ENCODE measurements at places on chromosomes 11 and 22.

- no peak overlapping the region for H3K4me3 ChIP-seq
- no peak for DNase-seq
- H3K36me3 ChIP-seq, result peaks cover 24% of the 10 kb centered on the region
- no peaks in the 10 kb centered on the region for H3K27me3 ChIP-seq
- H3K27ac ChIP-seq, result no peak overlapping the region
Observed at GRCh38 chr11:64324692-64325469, 7.0 kb downstream of the PRDX5 start.

- H3K4me3 ChIP-seq, result peak overlapping the region; percentile 82
- H3K4me1 ChIP-seq, result peaks cover 36% of the 10 kb centered on the region
- H3K36me3 ChIP-seq, result no peaks in the 10 kb centered on the region
- DNase-seq, result no peak
- H3K27ac ChIP-seq, result peak overlapping the region; percentile 19
Observed at GRCh38 chr11:69529001-69529400, 47.5 kb downstream of the LINC01488 start.

GRCh38 chr11:106497321-106497720, 419.9 kb downstream of the AASDHPPT start:
- no peaks in the 10 kb centered on the region for H3K4me1 ChIP-seq
- no peak overlapping the region for H3K27ac ChIP-seq
- no peak for DNase-seq
- no peak overlapping the region for H3K4me3 ChIP-seq

DNA sequence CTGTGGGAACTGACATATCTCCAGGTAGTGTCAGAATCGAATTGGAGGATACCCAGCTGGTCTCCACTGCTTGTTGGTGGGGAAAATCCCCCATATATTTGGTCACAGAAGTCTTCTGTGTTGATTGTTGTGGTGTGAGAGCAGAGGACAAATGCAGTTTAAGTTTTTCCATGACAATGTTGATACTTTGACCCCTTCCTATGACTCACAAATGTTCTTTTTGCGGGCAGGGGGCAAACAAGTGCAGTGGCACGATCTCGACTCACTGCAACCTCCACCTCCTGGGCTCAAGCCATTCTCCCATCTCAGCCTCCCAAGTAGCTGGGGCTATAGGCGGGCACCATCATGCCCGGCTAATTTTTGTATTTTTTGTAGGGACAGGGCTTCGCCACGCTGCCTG, 7.4 kb upstream of the PATL1 start:
- peaks cover 5% of the 10 kb centered on the region for H3K27me3 ChIP-seq
- no peak overlapping the region for H3K4me3 ChIP-seq
- no peaks in the 10 kb centered on the region for H3K36me3 ChIP-seq
- H3K4me1 ChIP-seq, result no peaks in the 10 kb centered on the region

DNA sequence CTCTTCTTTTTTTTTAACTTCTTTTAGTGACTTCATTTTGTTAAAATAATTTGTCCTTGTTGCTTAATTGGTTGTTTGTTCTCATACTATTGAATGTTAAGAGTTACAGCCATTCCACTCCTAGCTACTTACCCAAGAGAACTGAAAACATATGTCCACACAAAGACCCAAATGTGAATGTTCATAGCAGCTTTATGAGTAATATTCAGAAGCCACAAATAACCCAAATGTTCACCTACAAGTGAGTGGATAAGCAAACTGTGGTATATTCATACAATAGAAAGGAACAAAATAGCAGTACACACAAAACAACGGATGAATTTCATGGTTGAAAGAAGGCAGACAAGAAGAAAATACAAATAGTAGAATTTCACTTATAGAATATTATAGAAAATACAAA, 1.4 kb upstream of the OR4D11 start:
- no peak overlapping the region for H3K27ac ChIP-seq
- DNase-seq, result no peak
- no peaks in the 10 kb centered on the region for H3K27me3 ChIP-seq
- no peaks in the 10 kb centered on the region for H3K36me3 ChIP-seq

DNA sequence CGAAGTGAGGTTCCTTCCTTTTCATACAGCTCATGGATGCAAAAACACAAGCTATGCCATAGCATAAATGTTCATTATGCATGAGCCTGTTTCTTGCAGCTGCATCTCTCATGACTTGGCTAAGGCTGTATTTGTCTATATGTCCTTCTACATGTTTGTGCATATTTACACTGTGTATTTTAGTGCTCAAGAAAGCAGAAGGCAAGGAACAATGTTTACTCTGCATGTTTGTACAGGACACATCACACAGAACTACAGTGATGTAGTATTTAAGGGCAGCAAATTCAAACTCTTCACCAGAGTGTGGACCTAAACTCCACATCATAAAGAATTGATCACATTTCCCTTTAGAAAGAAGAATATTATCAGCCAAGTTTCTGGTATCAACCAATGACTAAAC, 170.3 kb downstream of the CADM1 start:
- no peaks in the 10 kb centered on the region for H3K4me1 ChIP-seq
- no peak overlapping the region for H3K27ac ChIP-seq
- no peak overlapping the region for H3K4me3 ChIP-seq

GRCh38 chr11:66317723-66318599, 1.1 kb upstream of the CD248 start:
- H3K4me3 ChIP-seq, result peak overlapping the region; percentile 88
- peak; percentile 77 for DNase-seq
- no peaks in the 10 kb centered on the region for H3K27me3 ChIP-seq
- H3K4me1 ChIP-seq, result peaks cover 39% of the 10 kb centered on the region
- no peaks in the 10 kb centered on the region for H3K36me3 ChIP-seq
- H3K27ac ChIP-seq, result peak overlapping the region; percentile 98

- no peaks in the 10 kb centered on the region for H3K27me3 ChIP-seq
- peaks cover 21% of the 10 kb centered on the region for H3K4me1 ChIP-seq
- H3K27ac ChIP-seq, result peak overlapping the region; percentile 24
Observed at GRCh38 chr11:116901964-116902688, 64.7 kb upstream of the APOA1 start.

DNA sequence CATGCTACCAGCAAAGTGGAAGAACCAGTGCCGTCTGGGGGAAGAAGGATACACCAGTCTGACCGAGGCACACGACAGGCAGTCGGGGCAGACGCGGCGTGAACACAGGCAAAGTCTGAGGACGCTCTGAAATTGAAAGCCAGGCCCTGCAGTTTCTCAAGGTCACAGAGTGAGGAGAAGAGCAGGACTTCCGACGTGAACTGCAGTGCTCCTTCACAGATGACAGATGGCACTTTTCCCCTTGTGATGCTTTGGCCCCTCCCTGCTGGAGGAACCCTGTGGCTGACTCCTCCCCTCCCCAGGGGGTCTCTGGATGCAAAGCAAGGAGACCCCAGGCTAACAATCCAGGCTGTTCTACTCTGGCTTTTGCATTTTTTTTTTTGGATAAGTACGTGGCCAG, 19.6 kb upstream of the JAM3 start:
- no peaks in the 10 kb centered on the region for H3K4me1 ChIP-seq
- peaks cover 59% of the 10 kb centered on the region for H3K27me3 ChIP-seq
- no peak overlapping the region for H3K4me3 ChIP-seq
- H3K36me3 ChIP-seq, result no peaks in the 10 kb centered on the region
- no peak overlapping the region for H3K27ac ChIP-seq

DNA sequence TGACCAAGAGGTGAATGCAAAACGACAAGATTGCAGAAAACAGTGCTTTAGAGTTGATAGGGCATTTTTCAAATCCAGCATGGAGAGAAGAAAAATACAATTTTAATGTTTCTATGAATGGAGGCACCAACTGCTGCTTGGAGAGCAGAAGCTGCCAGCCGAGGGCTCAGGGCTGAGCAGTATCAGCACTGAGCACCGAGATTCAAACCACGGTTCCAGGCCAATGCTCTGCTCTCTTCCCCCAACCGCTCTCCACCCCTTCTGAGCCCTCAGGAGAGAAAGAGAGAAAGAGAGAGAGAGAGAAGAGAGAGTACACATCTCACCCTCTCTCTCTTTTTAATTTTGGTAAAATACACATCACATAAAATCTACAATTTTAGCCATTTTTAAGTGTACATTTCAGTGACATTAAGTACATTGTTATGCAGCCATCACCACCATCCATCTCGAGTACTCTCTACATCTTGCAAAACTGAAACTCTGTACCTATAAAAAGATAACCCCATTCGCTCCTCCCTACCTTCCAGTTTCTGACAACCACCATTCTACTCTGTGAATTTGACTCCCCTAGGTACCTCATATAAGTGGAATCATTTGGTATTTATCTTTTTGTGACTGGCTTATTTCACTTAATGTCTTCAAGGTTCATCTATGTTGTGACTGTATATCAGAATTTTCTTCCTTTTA, 333.3 kb downstream of the MIAT start:
- H3K27me3 ChIP-seq, result peaks cover 7% of the 10 kb centered on the region
- peaks cover 4% of the 10 kb centered on the region for H3K4me1 ChIP-seq
- no peak overlapping the region for H3K27ac ChIP-seq
- no peak for DNase-seq
- H3K4me3 ChIP-seq, result no peak overlapping the region
- H3K36me3 ChIP-seq, result no peaks in the 10 kb centered on the region

DNA sequence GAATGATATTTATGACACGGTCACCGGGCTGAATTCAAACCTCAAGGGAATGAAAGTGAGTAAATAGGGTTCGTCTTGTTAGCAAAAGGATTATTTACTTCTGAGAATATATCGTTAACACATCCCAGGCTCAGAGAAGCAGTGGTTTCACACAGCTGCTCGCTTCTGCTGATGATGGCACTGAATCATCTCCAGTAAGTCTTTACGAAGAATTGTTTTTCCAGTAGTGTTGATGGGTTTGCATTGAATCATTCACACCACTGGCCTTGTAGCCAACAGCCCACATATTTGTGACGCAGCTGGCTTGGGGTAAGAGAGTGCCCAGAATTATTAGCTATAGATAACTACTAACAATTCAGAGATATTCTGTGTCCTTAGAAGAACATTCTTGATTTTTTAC, 236.3 kb downstream of the CADM1 start:
- H3K4me3 ChIP-seq, result no peak overlapping the region
- H3K27ac ChIP-seq, result no peak overlapping the region
- H3K36me3 ChIP-seq, result no peaks in the 10 kb centered on the region
- no peak for DNase-seq

- DNase-seq, result no peak
- peaks cover 22% of the 10 kb centered on the region for H3K4me1 ChIP-seq
- H3K27me3 ChIP-seq, result no peaks in the 10 kb centered on the region
- no peak overlapping the region for H3K4me3 ChIP-seq
- no peak overlapping the region for H3K27ac ChIP-seq
- no peaks in the 10 kb centered on the region for H3K36me3 ChIP-seq
Observed at GRCh38 chr11:35324981-35325380, 94.4 kb downstream of the SLC1A2 start.

DNA sequence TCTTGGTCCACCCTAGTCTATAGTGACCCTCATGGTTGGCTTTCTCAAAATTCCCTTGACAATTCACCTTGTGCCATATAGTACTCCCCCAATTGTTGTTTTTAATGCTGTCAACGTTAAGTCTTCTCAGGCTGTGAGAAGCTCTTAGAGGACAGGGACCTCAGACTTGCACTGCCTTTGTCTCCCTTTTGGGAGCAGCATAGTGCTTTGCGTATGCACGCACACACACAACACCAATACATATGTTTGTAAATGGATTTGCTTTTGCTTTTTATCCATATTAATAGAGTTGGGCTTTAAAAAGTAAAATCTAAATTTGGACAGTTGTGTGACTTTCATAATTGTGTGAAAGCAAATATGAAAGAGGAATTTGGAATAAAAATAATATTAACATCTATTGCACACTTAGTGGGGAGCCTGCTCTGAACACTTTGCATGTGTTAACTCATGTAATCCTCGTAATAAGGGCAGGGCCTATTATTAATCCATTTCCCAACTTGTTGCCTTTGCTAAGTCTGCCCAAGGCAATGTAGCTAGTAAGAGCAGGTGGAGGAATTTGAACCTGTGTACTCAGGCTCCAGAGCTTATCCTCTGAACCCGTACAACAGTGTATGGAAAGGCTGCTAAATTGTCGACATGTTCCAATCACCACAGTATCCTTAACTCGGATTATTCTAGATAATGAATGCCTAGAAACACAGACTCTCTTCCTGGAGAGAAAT, 257.7 kb upstream of the NARS2 start:
- no peaks in the 10 kb centered on the region for H3K36me3 ChIP-seq
- no peak overlapping the region for H3K4me3 ChIP-seq
- H3K27ac ChIP-seq, result no peak overlapping the region
- H3K27me3 ChIP-seq, result peaks cover 7% of the 10 kb centered on the region
- no peaks in the 10 kb centered on the region for H3K4me1 ChIP-seq

DNA sequence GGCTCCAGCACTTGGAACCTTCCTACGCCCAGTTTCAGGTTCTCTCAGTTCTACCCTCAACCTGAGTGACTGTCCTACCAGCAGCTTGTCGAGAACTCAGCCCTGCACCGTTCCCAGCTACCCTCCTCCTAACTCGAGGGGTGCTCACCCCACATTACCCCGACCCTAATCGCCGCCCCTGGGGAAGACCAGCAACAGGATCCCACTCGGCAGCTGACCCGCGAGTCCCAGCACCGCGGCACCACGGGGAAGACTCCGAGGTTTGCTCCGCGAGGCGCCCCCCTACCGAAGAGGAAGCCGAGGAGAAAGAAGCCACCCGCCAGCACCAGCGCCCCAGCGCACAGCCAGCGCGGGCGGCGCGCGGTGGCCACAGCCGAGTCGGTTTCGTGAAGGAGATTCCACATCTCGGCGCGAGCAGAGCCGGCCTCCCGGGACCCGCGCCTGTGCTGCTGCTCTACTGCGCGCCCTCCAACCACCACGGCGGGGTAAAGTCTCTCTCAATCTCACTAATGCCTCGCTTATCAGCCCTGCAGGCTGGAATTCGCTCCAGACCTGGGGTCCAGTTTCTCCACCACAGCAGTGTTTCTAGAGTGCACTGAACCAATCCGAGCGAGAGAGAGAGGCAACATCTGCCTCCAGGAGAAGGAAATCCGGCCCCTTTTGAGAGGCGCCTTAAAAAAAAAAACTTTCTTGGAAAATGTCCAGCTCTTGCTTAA, at the start of gene FOLH1:
FOLH1 (minus strand) TSS at position 597 of the 716 bp plus-strand sequence; CDS start at position 404, 193 bp downstream.
- DNase-seq, result no peak
- no peak within 1 kb of the TSS for H3K4me3 ChIP-seq
- H3K27ac ChIP-seq, result no peak within 1 kb of the TSS
- H3K27me3 ChIP-seq, result peaks cover 12% of the 10 kb centered on the region
- H3K36me3 ChIP-seq, result no peaks in the 10 kb centered on the region
- no peaks in the 10 kb centered on the region for H3K4me1 ChIP-seq

- H3K27ac ChIP-seq, result peak overlapping the region; percentile 42
- H3K4me1 ChIP-seq, result peaks cover 9% of the 10 kb centered on the region
- H3K27me3 ChIP-seq, result no peaks in the 10 kb centered on the region
- H3K36me3 ChIP-seq, result peaks cover 5% of the 10 kb centered on the region
Observed at GRCh38 chr11:46480909-46481308, 89.3 kb upstream of the CHRM4 start.

DNA sequence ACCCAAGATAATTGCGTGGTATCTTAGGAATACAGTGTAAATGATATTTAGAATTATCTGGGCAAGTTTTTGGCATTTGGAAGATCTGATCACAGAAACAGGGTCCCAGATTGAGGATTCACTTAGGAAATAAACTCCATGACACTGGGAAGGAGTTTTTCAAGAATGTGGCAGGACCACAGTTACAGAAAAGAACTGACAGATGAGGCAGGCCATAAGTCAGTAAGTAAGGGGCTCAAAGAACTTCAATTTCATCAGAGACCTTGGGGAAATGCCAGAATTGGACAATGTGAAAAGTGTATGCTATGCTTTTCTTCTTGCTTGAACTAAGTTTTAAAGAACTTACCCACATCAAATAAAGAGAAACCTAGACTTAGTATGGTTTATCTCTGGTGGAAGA, 49.3 kb downstream of the RBMXL2 start:
- no peaks in the 10 kb centered on the region for H3K36me3 ChIP-seq
- peaks cover 24% of the 10 kb centered on the region for H3K27me3 ChIP-seq
- no peak overlapping the region for H3K4me3 ChIP-seq
- no peak overlapping the region for H3K27ac ChIP-seq
- no peaks in the 10 kb centered on the region for H3K4me1 ChIP-seq
